Non-pigmented ciliary epithelial cell (primary cell): ENCODE measurements at places on chromosomes 5 and 9.

- no peak for DNase-seq
These were observed 275.2 kb downstream of the CSNK1G3 start for GRCh38 chr5:123787136-123787535.

- DNase-seq = no peak
These were observed 1125.4 kb downstream of the EFNA5 start for GRCh38 chr5:106545325-106545724.

DNA sequence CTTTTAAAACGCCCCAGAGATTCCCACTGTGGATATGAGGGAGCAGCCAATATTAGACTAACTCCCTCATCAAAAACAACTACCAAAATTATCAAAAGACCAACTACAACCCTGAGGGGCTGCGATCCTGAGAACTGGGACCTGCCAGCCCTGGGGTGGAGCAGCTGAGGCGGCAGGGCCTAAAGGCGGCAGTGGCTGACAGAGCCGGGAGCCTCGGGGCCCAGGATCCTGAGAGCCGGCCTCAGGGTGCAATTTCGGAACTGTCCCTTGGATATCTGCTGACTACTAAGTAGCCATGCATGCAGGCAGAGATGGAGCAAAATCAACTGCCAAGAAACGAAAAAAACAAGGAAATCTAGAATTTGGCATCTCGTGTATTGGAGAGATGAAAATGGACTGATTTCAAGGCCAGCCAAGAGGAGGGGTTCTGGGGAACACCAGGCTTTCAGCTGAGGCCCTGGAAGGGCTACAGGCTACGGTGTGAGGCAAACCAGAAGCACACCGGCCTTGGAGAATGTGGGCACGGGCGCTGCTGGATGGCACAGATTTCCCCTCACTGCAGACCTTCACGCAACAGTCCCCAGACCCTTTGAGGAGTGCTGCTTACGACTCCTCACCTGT is 63.6 kb upstream of the UBAC1 start:
- no peak for DNase-seq

DNA sequence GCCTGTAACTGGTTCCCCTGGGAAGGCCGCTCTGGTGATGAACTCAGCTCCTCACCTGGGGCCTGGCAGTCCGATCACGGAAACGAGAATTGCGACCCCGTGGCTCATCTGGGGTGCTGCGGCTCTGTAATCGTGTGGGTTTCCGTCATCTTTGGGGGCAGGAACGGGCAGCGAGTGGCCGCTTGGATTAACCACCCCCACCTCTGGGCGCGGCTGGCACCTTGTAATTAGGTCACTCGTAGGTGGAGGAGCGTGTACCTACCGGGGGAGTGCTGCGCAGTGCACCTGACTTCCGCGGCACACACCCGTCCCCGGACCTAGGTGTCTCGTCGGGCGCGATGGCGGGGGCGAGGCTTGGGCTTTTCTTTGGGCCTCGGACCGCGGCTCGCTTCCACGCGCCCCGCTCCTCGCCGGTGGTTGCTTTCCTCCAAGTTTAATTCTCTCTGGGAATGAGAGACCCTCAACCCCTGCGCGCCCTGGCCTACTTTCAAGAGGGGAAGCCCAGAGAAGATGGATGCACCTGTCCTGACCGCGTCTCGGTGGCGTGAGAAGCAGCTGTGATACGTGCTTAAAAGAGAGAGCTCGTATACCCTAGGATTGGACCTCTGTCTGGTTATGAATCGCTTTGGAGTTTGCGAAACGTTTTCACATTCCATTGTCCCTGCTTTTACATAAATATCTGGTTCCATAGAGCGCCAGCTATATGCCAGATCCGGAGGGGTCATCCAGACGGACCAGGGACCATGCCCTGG is 744 bp upstream of the PPP2CA start:
- DNase-seq = no peak

DNA sequence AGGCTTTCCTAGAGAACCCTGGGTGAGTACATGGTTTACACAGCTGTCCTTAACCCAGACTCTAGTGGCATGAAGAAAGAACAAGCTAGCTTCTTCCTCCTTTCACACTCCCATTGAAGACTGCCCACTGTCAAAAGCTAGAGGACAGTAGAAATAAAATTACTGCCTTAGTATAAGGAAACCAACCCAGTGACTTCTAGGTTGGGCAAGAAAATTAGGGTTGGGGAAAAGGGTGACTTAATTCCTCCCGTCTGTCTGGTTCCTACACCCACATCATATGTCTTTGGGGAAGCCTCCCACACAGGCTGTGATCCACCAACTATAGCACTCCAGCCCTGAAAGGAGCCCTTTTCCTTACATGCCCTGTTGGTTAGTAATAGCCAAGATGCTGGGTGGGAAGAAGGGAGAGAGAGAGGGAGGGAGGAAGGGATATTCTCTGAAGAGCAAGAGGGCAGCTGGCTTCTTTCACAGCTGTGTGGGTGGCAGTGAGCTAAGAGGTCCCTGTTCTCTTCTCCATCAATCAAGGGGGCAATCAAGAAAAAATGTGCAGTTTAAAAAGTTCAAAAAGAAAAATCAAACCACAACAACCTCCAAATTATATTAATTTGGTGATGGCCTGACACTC is 21.7 kb downstream of the HBEGF start:
- peak; percentile 55 for DNase-seq

- no peak for DNase-seq
These were observed 69.5 kb downstream of the SFXN1 start for GRCh38 chr5:175547842-175548241.

GRCh38 chr9:93569621-93570174 is 6.7 kb upstream of the PHF2 start:
- no peak for DNase-seq

- no peak for DNase-seq
These were observed 285.8 kb upstream of the PCSK5 start for GRCh38 chr9:75604661-75605060.

DNA sequence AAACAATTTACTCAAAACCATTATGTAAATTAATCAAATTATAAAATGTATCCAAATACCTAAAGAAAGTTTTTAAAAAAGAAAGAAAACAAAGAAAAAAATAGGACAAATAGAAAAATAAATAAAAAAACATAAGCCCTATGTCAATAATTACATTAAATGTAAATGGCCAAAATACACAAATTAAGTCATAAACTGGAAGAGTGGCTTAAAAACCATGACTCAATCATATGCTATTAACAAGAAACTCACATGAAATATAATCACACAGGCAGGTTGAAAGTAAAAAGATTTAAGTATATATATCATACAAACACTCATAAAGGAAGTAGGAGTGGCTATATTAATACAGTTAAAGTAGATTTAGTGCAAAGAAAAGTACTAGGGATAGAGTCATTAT is 95.3 kb downstream of the PRELID2 start:
- no peak for DNase-seq

DNA sequence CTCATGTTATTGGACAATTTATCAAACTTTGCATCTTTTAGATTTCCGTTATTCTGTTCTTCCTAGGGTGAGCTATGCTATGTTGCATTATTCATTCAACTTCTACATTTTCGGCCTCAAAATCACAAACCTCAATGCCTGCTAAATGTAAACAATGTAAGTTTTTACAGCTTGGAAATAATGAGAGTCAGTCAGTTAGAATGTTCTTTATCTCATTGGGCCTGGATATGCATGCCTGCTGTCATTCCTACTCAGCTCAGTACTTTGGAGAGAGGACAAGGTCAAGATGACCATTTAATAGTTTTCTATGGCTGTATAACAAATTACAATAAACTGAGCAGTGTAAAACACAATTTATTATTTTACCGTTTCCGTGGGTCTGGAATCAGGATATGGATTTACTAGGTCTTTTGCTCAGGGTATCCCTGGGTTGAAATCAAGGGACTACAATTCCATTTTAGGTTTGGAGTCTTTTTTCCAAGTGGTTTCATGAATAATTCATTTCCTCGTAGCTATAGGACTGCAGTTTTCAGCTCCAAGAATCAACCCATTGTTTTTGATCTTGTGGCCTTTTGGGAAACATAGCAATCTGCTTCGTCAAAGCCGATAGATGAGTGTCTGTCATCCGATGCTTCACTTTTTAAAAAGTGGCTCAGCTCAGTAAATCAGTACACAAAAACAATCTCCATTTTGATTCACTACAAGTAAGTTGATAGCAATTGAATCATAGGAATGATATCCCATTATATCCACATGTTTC is 1143.2 kb upstream of the CDH6 start:
- DNase-seq = peak; percentile 65

DNA sequence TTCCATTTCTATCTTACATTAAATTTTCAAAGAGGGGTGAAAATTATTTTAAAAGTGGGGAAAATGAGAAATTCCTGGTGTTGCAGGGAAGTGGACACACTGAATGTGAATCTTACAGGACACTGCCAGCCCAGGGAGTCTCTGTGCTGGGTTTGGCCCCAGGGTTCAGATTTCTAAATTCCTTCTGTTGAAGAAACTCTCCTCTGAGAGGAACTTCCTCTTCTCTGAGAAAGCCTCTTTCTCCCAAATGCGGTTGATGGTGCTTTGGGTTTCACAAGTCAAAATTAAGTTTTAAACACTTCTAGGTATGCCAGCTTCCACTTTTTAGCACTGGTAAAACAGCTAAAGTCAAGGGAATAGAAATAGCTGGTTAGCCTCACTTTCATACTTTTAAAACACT is 317.9 kb upstream of the ITGA1 start:
- no peak for DNase-seq

DNA sequence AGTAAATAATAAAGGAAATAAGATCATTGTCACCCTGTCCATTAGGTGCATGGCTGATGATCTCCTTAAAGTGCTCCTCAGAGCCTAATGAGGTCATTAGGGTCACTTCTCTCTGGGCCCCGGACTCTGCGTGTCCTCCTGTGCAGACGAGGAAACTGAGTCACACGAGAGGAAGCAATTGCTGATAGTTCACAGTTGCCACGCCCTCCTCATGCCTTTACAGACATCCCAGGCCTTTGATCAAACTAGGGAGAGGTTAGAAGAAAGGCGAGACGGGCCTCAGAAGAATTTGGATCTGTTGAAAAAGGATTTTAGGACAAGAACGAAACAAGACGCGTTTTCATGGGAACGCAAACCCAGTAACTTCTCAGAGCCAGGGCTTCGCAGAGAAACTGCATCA is 32.0 kb upstream of the MSX2 start:
- no peak for DNase-seq

DNA sequence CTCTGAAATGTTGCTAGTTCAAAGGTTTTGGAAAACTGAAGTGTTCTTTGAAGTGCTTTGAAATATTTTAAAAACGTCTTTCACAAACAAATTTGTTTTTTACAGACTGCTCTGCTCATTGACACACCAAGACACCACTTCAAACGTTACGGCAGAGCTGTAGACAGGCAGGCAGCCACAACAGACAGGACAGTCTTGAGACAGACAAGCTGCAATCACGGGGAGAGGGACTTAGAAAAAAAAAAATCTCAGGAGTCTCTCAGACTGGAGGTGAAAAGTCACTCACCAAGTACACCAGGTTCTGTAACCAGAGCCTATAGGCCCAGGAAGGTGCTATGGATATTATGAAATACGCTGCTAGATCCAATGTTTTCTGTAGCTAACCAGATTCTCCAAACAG is 135.4 kb downstream of the ISL1 start:
- DNase-seq = no peak

DNA sequence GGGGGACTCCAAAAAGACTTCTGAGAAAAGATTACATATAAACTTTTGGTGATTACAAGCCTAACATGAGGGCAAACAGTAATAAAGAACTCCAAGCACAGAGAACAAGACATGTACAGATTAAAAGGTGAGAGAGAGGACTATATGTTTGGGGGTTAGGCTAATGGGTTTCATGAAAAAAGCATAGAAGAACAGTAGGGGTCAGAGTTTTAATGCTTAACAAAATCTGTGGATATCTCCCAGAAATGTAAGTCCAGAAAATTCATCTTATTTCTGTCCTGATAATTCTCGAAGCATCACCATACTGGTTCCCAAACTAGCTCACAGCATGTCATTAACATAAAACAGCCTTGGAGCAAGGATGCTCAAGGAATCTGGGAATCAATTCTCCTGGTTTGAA is 137.2 kb downstream of the ARRDC3 start:
- no peak for DNase-seq
